SJSA1 (cell line): ENCODE measurements at places on chromosomes 7 and 10.

GRCh38 chr10:75104842-75105241, 6.6 kb upstream of the SAMD8 start:
- no peak for DNase-seq

DNA sequence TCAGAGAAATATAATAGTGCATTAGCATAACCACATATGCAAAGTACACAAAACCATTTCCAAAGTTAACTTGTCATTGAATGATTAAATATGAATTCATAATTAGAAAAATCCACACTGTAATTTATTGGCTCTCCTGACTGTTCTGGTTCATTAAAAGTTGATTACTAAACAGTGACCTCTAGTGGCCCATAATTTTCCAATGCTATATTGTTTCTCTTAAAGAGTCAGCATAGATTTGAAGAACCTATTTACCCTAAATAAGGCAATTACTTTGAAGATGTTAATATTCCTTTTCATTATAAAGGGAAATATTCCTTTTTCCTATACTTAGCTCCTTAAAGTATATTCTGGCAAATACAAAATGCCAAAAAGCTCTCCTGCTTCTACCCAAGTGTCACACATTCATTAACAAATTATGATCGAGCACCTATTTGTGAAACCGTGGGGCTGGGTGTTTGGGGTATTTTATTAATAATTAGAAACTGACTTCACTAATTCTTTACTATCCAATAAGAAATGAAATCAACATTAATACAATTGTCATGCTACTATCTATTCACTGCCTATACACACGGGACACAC, 86.2 kb downstream of the HIBADH start:
- no peak for DNase-seq

- DNase-seq: no peak
Observed at GRCh38 chr10:119441151-119441821, 101.2 kb downstream of the RGS10 start.

- peak; percentile 91 for DNase-seq
Observed at GRCh38 chr7:115230882-115231571, 309.1 kb downstream of the MDFIC start.

GRCh38 chr7:32253299-32253698, 183.1 kb upstream of the PDE1C start:
- no peak for DNase-seq

DNA sequence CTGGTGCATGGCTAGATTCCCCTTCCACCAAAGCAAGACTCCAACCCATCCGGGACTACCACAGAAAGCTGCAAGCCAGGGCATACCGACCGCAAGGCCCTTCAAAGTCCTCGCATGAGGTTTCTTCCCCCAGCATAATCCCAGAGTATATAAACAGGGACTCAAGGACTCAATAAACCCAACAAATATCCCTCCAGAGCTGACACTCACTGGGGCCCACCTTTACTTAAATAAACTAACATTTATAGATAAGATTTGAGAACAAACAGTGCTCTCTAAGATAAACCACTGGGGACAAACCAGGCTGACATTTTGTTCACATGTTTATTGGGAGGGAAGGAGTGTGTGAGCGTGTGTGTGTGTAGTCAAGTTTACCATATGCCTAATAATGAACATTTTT, 138.2 kb downstream of the ADAM12 start:
- DNase-seq: peak; percentile 87

GRCh38 chr10:336247-336646, 201.0 kb downstream of the ZMYND11 start:
- peak; percentile 16 for DNase-seq
